ENCODE measurements at places on chromosomes 2 and 18. TPM values are rescaled to one million over a fixed set of nuclear protein-coding genes. Genes with fewer than 3 reads are reported as not detected.
A peak's percentile ranks its signal among the peaks of the same experiment; 100 is the strongest.

DNA sequence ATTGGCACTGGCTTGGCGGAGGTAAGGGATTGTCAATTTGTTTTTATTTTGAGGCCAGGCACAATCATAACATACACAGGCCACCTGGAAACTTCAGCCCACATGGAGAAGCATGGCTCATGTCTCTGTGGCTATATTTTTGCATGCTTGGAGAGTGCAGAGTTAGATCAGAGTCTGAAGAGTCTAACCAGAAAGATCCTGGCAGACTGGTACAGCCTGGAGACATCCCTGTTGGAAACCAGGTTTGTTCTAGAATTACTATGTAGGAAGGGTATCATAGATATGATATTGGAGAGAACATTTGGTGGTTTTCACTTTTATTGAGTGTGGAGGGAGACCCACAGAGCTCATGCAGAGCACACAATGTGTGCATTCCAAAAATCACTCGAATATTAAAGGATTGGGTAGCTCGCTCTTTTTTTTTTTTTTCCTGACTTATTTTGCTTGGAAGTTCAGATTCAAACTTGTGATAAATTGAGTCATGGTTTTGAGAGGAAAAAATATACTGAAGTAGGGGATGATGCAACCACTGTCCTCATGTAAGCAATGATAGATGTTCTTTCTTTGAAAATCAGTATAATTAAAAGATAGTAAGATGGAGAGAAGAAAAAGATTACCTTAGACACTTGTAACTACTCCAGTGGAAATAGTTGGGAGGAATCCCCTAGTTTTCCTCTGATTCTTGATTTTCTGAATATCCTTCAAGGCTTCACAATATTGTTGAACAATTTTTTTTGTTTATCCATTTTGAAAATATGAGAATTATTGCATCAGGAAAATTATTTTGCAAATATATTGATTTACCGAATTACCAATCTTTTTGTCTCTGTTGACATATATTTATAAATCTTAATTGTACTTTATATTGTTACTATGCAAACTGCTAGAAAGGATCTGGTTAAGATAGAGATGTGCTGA, 185.7 kb upstream of the ZEB2 start:
- no peak for DNase-seq

- no peak for DNase-seq
Observed at GRCh38 chr2:172434821-172435605, 7.6 kb downstream of the ITGA6 start.

- no peak for DNase-seq
Observed at GRCh38 chr2:31271851-31272267, 37.9 kb downstream of the EHD3 start.

DNA sequence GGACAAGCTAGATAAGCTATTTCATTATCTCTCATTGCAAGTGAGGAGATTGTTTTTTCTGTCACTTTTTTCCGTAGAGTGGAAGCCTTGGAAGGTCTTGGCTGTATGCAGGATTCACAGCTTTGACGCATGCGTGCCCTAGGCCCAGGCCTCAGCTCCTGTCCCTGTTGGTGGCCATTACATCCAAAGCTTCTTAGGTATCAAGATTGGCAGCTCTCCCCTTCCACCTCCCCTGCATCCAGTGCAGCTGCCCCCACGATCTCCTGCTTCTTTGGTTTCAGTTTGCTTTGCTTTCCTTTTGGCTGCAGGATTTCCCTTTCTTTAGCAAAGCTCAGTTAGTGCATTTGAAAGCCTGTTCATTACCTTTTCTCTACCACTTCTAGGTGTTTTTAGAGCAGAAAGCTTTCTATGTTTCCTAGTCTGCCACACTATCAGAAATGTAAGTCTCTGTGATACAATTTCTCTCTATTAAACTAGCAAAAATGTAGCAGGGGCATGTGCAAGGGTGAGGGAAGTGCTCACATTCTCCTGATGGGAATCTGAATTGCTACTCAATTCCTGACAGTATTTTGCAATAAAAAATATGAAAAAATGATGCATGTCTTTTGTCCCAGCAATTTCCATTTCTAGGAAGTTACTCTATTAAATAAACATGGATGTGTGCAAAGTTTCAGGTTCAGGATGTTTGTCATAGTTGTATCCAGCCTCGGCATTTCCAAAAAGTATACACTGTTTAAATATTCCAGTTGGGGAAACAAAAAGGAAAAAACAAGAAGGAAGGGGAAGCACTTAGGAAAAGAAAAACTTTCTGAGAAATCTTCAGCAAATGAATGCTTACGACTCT, 91.2 kb downstream of the LIPG start:
- no peak for DNase-seq

DNA sequence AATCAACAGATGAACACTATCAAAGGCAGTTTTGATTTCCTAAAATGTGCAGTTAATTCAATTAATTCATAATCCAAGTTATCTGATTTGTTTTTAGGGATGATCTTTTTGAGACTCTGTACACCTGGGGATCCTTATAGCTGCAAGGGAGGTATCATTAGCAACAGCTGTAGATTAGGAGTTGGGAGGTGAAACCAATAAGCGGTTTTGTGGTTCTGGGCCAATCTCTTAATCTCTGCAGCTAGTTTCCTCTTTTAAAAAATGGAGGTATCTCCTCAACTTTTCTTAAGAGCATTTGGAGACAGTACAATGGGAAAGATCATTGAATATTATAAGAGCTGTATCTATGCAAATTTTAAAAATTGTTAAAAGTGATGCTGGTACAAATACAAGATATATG, 126.0 kb downstream of the MC4R start:
- no peak for DNase-seq

- DNase-seq, result no peak
Observed at GRCh38 chr2:167678158-167678557, 569.2 kb downstream of the STK39 start.

DNA sequence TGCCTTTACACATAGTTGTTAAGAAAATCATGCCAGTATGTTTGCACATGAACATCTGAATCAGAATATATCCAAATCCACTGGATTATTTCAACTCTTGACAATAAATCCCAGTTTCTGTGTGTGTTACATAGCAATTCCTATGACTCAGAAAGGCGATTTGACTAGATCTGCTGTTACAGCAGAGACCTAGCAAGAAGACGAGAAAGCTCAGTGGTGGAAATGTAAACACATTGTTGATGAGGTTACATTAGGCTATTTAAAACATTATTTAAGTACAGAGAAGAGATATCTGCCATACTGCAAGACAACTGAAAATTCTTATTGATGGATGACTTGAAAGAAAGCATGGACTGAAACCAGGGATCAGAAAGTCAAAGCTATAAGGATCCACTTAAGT, 73.0 kb upstream of the SMIM21 start:
- no peak for DNase-seq

DNA sequence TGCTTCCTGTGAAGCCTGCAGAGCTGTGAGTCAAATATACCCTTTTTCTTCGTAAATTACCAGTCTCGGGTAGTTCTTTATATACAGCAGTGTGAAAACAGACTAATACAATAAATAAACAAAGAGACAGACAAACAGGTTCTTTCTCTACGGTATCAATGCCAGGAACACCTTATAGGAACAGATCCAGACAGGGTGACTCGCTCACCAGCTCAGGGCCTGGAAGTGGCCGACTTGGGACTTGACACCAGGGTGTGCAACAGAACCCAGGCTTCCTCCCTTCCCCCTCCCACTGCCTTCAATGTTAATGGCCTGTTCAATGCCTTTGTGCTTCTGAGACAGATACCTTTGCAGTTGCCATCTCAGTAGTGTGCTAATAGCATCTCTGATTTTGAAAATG, 309.5 kb downstream of the ALK start:
- no peak for DNase-seq

GRCh38 chr2:207231106-207231865, 65.5 kb upstream of the KLF7 start:
- no peak for DNase-seq

GRCh38 chr2:105114551-105114950, 76.7 kb downstream of the MRPS9 start:
- peak; percentile 16 for DNase-seq

GRCh38 chr2:216074794-216075193, 6.8 kb downstream of the PECR start:
- no peak for DNase-seq

DNA sequence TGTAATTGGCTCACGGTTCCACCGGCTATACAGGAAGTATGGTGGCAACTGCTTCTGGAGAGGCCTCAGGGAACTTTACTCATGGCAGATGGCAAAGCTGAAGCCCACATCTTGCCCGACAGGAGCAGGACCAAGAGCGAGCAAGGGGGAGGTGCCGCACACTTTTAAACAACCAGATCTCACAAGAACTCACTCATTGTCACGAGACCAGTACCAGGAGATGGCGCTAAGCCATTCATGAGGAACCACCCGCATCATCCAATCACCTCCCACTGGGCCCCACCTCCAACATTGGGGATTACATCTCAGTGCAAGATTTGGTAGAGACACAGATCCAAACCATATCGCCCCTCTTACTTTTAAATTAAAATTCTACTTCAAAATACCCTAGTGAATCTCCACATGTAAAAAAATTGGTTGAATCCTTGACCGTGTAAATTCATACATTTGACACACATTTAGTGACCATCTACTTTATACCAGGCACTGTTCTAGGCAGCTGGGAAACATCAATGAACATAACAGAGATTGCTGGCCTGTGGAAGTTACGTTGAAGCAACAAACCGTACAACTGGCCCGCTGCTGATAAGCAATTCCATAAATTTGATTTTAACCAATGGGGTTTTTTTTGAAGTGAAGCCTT, 87.6 kb downstream of the ALPK2 start:
- no peak for DNase-seq

DNA sequence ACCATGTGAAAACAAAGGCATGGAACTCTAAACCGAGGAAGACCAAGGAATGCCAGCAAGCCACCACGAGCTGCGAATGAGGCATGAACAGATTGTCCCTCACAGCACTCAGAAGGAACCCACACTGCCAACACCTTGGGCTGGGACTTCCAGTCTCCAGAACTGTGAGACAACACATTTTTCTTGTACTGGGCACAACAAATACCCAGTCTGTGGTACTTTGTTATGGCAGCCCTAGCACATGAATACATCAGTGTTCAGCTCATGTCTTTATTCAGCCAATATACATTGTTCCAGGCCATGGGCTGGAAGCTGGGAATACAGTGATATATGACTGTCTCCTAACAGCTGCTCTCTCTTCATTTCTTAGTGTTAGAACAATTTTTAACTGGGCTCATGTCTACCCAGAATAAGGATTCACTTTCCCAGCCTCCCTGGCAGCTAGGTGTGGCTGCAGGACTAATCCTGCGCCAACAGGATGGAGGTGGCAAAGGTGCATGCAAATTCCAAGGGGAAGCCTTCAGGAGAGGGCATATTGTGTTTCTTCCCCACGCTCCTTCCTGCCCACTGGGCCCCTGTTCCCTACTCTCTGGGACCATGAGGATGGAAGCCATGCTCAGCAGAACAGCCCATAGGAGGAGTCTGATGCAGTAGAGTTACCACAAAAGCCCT, 59.6 kb downstream of the STPG4 start:
- no peak for DNase-seq

- no peak for DNase-seq
Observed at GRCh38 chr18:21181766-21182165, 60.3 kb upstream of the GREB1L start.

- DNase-seq, result no peak
Observed at GRCh38 chr2:209525834-209526281, 102.0 kb downstream of the MAP2 start.

DNA sequence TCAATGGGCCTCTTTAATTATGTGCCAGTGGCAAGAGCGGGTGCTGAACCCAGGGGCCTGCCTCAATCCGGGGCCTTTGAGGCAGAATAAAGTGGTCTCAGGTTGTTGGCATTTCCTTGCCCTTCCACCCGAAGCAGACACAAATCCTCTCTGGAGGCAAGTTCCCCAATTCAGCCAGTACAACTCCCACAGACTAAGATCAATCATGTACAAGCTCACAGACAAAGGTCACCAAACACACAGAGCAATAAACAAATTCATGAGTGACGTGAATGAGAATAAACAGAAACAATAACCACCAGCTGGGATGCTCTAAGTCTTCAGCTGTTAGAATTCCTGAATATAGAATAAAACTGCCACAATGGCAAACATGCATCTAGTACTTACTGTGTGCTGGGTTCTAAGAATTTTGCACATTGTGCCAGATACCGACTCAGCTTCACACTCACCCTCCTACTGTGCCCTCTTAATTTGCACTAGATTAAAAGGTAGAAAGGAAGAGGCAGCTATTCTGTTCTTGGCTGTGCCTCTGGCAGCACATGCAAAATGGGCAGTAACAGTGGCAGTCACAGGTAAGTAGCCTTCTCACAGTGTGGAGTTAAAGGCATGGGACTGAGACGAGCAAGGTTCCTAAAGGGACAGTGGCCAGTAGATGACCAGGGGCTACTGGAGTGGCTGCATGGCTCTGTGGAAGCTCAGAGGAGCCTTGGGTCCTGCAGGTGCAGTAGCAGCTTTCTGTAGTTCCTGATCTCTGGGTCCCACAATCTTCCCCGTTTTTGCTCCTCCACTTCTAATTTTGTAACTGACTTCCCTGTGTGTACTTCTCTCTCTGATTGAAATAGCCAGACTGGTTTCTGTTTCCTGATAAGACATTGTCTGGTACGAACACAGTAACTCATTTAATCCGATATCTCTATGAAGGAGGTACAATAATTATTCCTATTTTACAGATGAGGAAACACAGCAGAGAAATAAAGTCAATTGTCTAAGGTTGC, 34.6 kb upstream of the IL1B start:
- no peak for DNase-seq

- DNase-seq, result peak; percentile 69
Observed at GRCh38 chr2:205868773-205869333, 186.6 kb downstream of the NRP2 start.

Gene AGBL5
- 21.8 TPM for total RNA-seq

Gene MAIP1
- total RNA-seq, result 37.5 TPM

Gene CHRNG
- total RNA-seq, result not detected

Gene MYO5B
- total RNA-seq, result 48.4 TPM

Gene ONECUT2
- total RNA-seq, result under 0.01 TPM

Gene CCDC148
- 1.2 TPM for total RNA-seq

Gene ALPP
- not detected for total RNA-seq

Gene AMMECR1L
- total RNA-seq, result 10.7 TPM

Gene TMEM37
- total RNA-seq, result 1.2 TPM

Gene ZNF396
- 0.29 TPM for total RNA-seq

Gene KCNG2
- not detected for total RNA-seq

All from epithelial cell of proximal tubule (primary cell).